ENCODE measurements at places on chromosomes 2 and 18.

- DNase-seq = no peak
Observed at GRCh38 chr2:7813541-7814292, 868.1 kb upstream of the ID2 start.

DNA sequence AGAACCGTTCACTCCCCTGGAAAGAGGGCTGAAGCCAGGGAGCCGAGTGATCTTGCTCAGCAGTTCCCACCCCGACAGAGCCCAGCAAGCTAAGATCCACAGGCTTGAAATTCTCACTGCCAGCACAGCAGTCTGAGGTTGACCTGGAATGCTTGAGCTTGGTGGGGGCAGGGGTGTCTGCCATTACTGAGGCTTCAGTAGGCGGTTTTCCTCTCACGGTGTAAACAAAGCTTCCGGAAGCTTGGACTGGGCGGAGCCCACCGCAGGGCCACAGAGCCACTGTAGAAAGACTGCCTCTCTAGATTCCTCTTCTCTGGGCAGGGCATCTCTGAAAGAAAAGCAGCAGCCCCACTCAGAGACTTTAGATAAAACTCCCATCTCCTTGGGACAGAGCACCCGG is 180.8 kb downstream of the WDR7 start:
- DNase-seq = no peak

DNA sequence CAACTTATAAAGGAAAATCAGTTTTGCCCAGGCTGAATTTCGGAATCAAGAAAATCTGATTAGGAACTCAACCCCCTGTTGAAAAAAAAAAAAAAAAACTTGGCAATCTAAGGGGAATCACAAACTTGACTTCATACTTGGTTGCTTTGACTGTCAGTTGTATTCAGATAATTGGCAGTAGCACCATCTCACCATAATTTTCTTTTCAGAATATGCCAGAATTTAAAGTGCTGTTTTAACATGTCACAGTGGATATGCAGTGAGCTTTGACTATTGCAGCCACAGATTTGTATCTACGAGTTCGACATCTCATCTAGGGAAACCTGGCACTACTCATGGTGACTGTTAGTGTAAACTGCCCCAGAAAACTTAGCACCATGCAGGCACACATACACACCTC is 761.4 kb upstream of the KLHL29 start:
- no peak for DNase-seq

DNA sequence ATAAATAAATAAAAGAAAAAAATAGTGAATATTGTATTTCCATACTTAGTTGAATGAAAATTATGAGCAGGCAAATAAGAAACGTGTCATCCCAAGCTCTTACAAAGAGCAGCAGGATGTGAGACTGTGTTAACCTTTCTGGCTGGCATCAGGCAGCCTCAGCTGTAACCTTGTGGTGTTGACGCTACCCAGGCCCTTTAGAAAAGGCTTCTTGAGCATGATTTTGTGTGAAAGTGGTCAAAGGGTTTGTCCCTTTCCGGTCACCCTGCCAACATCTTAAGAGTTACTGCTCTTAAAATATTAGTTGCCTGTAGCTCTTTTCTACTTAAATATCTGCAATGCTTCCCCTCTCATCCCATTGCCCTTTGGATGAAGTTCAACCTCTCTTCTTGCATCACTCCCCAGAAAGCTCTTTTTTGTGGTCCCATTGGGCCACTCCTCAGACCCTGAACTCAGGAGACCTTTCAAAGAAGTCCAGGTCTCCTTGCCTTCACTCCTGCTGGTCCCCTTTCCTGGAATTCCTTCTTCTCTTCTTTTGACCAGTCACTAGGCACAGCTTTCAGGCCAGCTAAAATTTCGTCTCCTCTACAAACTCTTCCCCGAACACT is 35.0 kb downstream of the RHOB start:
- no peak for DNase-seq

GRCh38 chr2:20501974-20502373 is 55.1 kb downstream of the RHOB start:
- DNase-seq = no peak

- DNase-seq = no peak
Observed at GRCh38 chr2:128775217-128775913, 456.7 kb upstream of the HS6ST1 start.

DNA sequence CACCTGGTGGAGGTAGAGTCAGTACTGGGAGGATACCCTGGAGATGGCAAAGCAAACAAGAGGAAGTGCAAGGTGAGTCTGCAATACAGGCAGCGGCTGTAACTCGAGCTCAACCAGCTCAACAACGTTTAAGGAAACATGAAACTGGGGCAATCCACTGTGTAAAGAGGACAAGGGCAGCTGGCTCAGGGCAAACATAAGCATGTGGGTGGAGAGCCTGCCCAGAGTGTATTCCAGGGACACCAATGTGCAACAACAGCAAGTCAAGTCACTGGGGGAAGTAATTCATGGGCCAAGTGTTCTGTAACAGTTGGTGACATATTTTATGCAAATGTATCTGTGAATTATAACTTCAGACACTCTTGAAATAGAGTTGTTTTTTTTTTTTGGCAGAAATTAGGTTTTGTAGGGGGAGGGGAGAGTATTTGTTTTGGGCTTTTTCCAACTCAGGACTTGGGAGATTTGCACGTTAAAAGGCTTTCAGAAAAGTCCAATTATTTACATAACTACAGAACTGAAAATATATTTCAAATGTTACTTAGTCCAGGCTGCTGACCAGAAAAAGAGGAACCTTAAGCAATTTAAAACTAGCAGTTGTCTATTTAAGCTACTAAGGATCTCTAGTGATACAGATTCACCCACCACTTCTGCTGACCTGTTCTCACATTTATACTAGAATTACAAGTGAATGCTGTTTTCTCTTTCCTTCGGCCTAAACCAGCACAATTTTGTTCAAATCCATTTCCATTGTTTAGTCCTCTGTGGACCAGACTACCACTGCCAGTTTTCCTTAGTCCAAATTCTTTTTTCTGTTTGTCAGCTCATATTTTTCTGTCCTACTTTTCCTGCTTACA is 18.6 kb downstream of the NRXN1 start:
- peak; percentile 97 for DNase-seq

DNA sequence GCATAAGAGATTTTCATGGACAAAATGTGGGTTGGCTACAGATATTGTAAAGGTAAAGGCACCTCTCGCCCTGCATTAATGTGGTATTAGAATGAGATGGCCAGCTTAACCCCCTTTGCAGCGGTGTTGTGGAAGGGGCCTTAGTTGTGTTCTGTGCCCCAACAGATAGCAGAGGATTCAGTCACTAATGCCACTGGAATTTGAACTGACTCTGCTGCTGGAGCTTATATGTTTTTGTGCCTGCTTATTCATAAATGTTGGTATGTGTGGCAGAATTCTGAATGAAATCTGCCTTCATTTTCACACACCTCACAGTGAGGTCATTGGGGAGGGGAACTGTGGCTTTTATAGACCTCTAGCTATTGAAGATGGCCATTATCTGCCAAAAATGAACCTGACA is 90.7 kb upstream of the ITGA6 start:
- no peak for DNase-seq

DNA sequence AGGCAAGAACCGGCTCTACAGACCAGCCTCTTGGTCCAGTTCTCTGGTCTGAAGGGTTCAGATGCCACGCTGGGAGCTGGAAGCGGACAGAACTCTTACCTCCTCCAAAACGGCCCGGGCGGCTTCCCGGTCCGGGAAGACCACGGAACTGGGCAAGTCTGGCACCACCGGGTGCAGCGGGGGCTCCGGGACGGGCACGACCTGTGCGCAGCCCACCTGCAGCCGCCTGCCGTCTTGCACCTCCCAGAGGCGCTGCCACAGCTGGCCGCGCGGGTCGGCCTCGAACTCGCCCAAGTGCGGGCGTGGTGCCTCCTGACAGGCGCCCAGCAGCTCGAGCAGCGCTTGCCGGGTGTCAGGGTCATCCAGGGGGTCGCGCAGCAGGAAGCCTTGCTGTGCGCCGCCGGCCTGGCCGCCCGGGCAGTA is 773 bp downstream of the CMPK2 start:
- DNase-seq = no peak

DNA sequence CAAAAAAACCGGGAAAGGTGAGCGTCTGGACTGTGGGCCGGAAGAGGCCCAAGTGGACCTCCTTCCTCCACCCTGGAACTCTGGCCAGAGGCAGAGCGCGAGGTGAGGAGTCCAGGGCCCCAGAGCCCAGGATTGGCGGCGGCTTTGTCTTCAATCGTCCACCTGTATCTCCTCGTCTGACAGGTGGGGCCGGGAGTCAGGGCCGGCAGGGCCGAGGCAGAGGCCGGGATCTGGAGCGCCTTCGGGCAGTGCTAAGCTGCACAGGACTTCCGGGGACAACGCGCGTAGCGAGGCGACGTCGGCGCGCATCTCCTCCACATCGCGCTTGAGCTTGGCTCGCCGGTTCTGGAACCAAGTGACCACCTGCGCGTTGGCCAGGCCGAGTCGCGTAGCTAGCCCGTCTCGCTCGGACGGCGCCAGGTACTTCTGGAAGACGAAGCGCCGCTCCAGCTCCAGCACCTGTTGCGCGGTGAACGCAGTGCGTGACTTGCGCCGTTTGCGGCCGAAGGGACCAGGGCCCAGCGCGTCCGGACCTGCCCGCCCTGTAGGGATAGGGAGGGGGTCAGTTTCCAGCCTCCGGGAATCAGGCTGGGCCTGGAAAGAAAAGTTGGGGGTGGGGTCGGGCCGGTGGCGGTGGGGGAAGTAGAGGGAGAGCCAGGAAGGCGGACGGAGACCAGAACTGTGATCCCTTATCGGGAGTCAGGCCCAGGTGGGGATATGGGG is 1.5 kb downstream of the LBX2 start:
- DNase-seq = no peak

GRCh38 chr2:221347471-221347870 is 224.6 kb downstream of the EPHA4 start:
- DNase-seq = no peak

GRCh38 chr2:25672494-25673299 is 680 bp downstream of the DTNB start:
- DNase-seq = peak; percentile 31

DNA sequence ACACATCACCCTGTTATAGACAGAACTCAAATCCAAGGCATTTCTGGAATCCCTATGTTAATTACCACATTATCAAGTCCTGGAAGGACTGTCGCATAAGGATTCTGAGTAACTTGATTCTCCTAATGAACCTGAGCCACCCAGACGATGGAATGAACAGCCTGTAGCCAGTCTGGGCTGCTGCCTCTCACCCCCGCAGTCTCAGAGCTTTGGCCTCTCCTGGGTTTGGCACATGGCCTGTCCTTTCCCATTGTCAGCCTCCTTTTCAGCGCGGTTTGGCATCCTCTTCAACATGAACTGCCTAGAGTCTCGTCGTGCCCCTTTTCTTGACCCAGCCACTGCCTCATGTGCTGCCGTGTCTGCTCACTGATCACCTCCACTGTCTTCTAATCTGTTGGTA is 147.6 kb downstream of the SLC8A1 start:
- no peak for DNase-seq

- no peak for DNase-seq
Observed at GRCh38 chr2:159832858-159833257, 34.9 kb upstream of the CD302 start.

DNA sequence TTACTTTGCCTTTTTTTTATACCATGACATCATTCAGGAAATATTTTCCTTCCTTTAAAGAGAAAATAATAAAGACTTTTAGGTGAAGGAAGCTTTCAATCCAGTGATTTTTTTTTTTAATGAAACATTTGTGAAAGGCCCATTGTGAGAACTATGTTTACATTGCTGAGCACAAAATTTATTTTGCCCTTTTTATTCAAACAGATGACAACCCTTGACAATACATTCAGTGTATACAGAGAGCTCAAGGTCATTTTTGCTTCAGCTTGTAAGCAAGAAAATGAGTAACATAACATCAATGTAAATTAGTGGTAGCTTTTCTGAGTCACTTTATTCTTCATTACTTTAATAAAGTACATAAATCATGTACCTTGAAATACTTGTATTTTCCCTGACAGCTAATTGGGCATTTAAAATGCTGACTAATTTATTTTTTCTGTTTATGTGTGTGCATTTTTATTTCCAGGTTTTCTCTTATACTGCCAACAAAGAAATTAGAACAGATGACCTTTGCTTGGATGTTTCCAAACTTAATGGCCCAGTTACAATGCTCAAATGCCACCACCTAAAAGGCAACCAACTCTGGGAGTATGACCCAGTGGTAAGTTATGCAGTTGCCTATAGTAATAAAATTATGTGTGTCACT is 121.6 kb downstream of the GALNT1 start:
- DNase-seq = peak; percentile 26

GRCh38 chr2:58731488-58731869 is 490.4 kb upstream of the FANCL start:
- DNase-seq = no peak

DNA sequence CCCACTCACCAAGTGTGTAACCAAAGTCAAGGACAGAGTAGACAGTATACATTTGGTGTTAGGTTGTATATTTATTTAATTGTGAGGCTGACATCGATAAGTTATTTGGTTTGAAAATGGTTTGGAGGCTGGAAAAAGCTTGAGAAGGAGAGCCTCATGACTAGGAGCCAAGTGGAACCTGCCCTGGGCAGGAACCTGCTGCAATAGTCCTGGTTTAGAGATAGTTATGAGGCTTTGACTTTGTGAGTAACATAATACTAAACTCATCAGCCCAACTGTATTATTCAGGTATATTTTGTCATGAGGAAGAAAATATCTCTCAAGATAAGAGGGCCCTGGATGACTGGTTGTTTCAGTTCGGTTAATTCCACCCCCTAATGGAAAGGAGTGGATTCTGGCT is 234.3 kb upstream of the CYRIA start:
- no peak for DNase-seq

DNA sequence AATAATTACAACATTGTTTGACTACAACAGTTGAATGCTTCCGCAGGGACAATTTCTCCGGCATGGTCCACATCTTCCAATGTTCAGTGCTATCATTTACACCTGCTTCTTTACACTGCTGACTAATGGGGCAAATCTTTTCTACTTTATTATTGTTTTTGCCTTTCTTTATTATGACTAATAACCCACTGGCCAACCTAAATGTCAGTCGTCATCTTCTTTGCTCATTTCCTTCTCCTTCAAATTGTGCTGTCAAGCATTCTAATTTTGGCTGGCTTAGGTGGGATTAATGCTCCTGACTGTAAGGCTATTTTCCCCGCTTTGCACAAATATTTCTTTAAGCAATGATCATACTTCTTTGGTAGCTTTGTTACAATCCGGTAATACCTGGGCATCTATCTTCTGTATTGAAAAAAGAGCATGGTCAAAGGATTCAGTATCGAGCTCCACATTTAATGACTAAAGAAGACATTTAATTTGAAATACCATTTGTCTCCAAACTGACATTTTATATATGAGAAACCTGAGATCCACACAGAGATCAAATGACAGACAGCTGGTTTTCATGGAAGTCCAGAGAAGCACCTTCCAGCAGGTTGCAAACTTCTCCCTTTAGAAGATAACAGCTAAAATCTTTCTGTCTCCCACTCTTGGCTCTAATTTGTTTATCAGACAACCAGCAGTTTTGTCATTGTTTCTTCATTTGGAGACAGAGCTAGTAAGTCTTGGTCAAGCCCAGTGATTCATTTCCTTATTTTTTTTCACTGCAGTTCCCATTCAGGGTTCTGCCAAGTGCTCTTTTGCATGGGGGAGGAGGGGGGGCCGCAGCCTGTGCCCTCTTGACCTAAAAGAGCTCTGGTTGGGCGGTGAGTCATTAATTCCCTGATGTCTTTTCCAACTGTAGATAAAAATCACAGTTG is 132.9 kb downstream of the SOCS6 start:
- DNase-seq = no peak

- peak; percentile 86 for DNase-seq
Observed at GRCh38 chr2:234983011-234983726, 31.4 kb downstream of the SH3BP4 start.

GRCh38 chr2:181172676-181173075 is 192.3 kb downstream of the UBE2E3 start:
- DNase-seq = no peak
